Activated CD4-positive, alpha-beta T cell treated with anti-CD3 and anti-CD28 coated beads, Interleukin-2, amount 10 ng/mL, durations not matched to agents 7 days and 5 days (primary cell): ENCODE measurements at places on chromosomes 1 and 21.

- H3K4me3 ChIP-seq, result no peak overlapping the region
- no peak for DNase-seq
- no peak overlapping the region for H3K27ac ChIP-seq
- H3K4me1 ChIP-seq, result no peaks in the 10 kb centered on the region
- H3K27me3 ChIP-seq, result no peaks in the 10 kb centered on the region
These were observed 15.5 kb downstream of the IFNGR2 start for GRCh38 chr21:33418691-33419090.

DNA sequence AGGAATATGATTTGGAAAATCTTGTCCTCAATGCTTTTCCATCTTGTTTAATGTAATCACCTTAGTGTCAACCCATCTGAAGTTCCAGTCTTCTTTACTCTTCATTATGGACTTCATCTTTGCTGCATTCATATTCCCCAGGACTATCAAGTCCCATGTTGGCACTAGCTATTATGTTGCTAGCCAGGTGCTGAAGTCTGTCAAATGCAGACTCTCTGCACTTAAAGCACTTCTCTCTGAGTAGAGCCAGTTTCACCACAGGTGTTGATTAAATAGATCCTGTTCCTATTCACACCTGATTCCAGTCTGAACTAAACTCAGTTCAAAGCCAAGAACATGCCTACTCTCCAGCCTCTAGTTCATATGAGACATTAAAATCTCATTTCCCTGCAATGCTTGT is 75.0 kb upstream of the PKN2 start:
- no peaks in the 10 kb centered on the region for H3K36me3 ChIP-seq
- H3K4me3 ChIP-seq, result no peak overlapping the region
- H3K27me3 ChIP-seq, result peaks cover 5% of the 10 kb centered on the region
- H3K27ac ChIP-seq, result no peak overlapping the region
- no peak for DNase-seq

DNA sequence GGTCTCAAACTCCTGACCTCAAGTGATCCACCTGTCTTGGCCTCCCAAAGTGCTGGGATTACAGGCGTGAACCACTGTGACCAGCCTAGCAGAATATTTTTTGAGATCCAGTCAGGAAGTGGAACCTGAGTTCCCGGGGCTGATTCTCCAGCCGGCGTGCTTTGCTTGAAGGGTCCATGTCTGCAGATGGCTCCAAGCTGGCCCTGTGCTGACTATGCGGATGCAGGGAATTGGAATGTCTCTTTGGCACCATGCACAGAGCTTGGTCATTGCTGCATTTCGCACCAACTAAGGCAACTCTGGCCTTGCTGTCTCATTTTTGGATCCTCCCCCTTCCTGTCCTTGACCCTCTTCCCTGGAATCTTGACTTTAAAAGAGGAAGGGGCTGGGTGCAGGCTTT is 28.1 kb downstream of the ARHGEF10L start:
- DNase-seq, result no peak
- no peaks in the 10 kb centered on the region for H3K27me3 ChIP-seq
- no peaks in the 10 kb centered on the region for H3K4me1 ChIP-seq
- no peak overlapping the region for H3K4me3 ChIP-seq
- H3K36me3 ChIP-seq, result no peaks in the 10 kb centered on the region
- no peak overlapping the region for H3K27ac ChIP-seq

- peaks cover 9% of the 10 kb centered on the region for H3K36me3 ChIP-seq
- peaks cover 44% of the 10 kb centered on the region for H3K4me1 ChIP-seq
- H3K4me3 ChIP-seq, result no peak overlapping the region
- H3K27ac ChIP-seq, result no peak overlapping the region
These were observed 8.2 kb downstream of the CREG1 start for GRCh38 chr1:167545349-167545748.

- no peak overlapping the region for H3K27ac ChIP-seq
- H3K4me1 ChIP-seq, result no peaks in the 10 kb centered on the region
- H3K36me3 ChIP-seq, result no peaks in the 10 kb centered on the region
- no peak overlapping the region for H3K4me3 ChIP-seq
- H3K27me3 ChIP-seq, result no peaks in the 10 kb centered on the region
These were observed 33.0 kb downstream of the SH3BGR start for GRCh38 chr21:39484711-39485276.

GRCh38 chr1:208127792-208128529 is 116.2 kb downstream of the PLXNA2 start:
- H3K36me3 ChIP-seq, result no peaks in the 10 kb centered on the region
- DNase-seq, result no peak
- H3K4me1 ChIP-seq, result peaks cover 5% of the 10 kb centered on the region
- H3K4me3 ChIP-seq, result no peak overlapping the region

DNA sequence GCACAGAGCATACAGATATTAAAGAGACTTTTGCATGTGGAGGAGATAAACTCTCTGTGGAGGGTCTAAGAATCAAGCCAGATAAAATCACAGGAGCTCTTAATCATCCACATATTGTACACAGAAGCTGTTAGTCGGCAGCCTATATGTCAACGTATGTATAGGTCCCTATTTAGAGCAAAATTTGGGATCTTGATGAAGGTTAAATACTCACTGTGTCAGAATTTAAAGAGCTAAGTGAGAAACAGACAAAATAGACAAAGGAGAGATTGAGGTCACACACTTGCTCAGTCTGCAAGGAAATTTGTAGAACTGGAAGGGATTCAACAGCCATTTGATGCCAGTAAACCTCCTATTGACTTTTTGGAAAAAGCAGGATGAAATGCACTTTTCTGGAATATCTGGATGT is 4.1 kb upstream of the IRF2BP2 start:
- DNase-seq, result no peak
- peaks cover 42% of the 10 kb centered on the region for H3K4me1 ChIP-seq
- no peak overlapping the region for H3K4me3 ChIP-seq
- peak overlapping the region; percentile 41 for H3K27ac ChIP-seq
- H3K27me3 ChIP-seq, result no peaks in the 10 kb centered on the region

GRCh38 chr1:229097356-229097755 is 173.6 kb upstream of the RAB4A start:
- H3K27me3 ChIP-seq, result no peaks in the 10 kb centered on the region
- H3K4me3 ChIP-seq, result no peak overlapping the region
- no peak overlapping the region for H3K27ac ChIP-seq
- no peak for DNase-seq
- H3K4me1 ChIP-seq, result peaks cover 8% of the 10 kb centered on the region
